Kidney (tissue), 22 donors: ENCODE measurements at places on chromosomes 16 and 17. TPM values are rescaled to one million over a fixed set of nuclear protein-coding genes. Genes with fewer than 3 reads are reported as not detected.
A peak's percentile ranks its signal among the peaks of the same experiment; 100 is the strongest.

Gene FOXN1
- total RNA-seq = not detected

Gene PPP1R27
- total RNA-seq = not detected

Gene KRT24
- 0.31 TPM for total RNA-seq

Gene TBC1D3I
- total RNA-seq = 0.41 TPM

Gene ATP1B2
- 7.6 TPM for total RNA-seq

Gene PSMD3
- 66.4 TPM for total RNA-seq

Gene CCDC144A
- 7.6 TPM for total RNA-seq

Gene GAS2L2
- not detected for total RNA-seq

Gene KRTAP1-1
- total RNA-seq = not detected

Gene LAT
- total RNA-seq = 12.5 TPM

Gene SIAH1
- 26.8 TPM for total RNA-seq

Gene ARL5C
- total RNA-seq = not detected

DNA sequence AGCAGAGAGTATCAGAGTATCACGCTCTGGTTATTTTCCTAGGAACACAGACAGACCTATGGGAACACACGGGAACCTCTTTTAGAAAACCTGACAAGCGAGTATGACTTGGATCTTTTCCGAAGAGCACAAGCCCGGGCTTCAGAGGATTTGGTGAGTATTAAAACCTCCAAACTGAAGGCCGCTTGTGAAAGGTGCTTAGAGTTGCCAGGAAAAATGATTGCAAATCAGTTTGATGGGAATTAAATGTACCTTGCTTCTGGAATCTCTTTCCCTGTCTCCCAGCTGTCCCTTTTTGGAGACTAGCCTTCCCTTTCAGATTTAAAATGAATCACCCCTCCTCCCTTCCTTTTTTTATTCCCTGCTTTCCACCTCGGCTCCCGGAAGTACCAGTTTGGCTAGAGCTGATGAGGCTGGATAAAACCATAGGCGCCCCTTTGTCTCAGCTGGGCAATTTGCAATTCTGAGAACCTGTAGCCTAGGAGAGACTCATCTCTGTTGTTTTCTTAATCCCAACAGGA, 27.3 kb downstream of the KAT7 start:
- no peaks in the 10 kb centered on the region for H3K27me3 ChIP-seq
- peaks cover 12% of the 10 kb centered on the region for H3K36me3 ChIP-seq
- no peak overlapping the region for H3K4me3 ChIP-seq

GRCh38 chr16:50671644-50672260, 9.4 kb downstream of the SNX20 start:
- H3K4me1 ChIP-seq = no peaks in the 10 kb centered on the region
- no peaks in the 10 kb centered on the region for H3K27me3 ChIP-seq
- no peak overlapping the region for H3K27ac ChIP-seq
- no peak overlapping the region for H3K4me3 ChIP-seq
- no peaks in the 10 kb centered on the region for H3K36me3 ChIP-seq

- peaks cover 21% of the 10 kb centered on the region for H3K36me3 ChIP-seq
- H3K27ac ChIP-seq = peak overlapping the region; percentile 59
- no peaks in the 10 kb centered on the region for H3K4me1 ChIP-seq
- H3K27me3 ChIP-seq = no peaks in the 10 kb centered on the region
- no peak for DNase-seq
- no peak overlapping the region for H3K4me3 ChIP-seq
Measured at GRCh38 chr16:16120044-16120381, 103.3 kb downstream of the ABCC6 start.

DNA sequence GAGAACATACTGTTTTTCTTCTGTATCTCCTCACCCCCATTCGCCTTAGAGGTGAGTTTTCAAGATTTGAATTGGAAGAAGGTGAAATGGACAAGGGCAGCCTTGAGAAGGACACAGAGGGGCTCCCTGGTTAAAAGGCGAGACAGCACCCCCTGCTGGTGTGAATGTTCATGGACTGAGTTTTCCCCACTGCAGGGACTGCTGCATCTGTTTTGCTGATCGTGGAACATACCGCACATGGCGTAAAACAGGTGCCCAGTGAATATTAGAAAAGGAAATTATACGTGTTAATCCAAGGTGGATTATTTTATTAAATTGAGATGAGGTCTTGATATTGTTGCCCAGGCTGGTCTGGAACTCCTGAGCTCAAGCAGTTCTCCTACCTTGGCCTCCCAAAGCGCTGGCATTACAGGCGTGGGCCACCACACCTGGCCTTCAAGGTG, 54.5 kb downstream of the NDE1 start:
- H3K4me3 ChIP-seq = no peak overlapping the region
- H3K27ac ChIP-seq = no peak overlapping the region
- peaks cover 2% of the 10 kb centered on the region for H3K36me3 ChIP-seq
- no peaks in the 10 kb centered on the region for H3K27me3 ChIP-seq
- DNase-seq = no peak
- no peaks in the 10 kb centered on the region for H3K4me1 ChIP-seq

DNA sequence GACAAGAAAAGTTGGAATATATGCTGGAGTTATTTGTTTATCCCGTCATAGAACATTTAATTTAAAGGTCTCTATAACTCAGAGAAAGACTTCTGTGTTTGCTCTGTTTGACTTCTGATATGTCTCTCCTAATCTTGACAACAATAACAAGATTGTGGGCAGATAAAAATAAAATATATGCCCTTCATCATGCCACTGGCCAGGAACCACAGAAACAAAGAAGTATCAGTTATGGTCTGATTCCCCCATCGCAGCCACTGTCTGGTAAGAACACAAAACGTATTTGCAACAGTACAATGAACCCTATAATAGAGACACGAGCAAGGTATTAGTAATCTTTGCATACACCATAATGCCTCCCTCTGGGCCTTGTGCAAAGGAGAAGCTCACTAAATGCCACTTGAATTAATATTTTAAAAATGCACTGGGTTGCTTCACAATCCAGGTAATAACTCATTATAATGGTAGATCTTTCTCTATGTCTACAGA, 1498.3 kb downstream of the CDH11 start:
- no peaks in the 10 kb centered on the region for H3K36me3 ChIP-seq
- no peaks in the 10 kb centered on the region for H3K27me3 ChIP-seq
- no peak overlapping the region for H3K4me3 ChIP-seq
- no peak for DNase-seq
- H3K4me1 ChIP-seq = no peaks in the 10 kb centered on the region

DNA sequence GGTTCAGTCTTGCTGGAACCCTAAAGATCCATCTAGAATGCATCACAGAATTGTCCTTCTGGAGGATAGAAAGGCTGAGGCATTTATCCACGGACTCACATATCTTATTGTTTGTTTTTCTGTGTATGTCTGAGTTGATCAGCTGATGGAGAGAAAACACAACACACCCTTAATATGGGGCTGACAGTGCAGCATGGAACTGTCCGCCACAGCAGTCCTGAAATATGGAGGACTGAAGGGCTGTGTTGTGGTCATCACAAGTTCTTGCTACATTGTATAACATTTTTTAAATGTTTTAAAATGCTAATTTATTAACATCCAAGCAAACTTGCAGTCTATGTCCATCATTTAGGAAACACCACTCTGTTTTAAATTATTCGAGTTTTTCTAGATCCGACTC, 448.9 kb upstream of the ERCC4 start:
- peak; percentile 74 for DNase-seq
- H3K27me3 ChIP-seq = no peaks in the 10 kb centered on the region
- H3K4me1 ChIP-seq = no peaks in the 10 kb centered on the region
- no peak overlapping the region for H3K4me3 ChIP-seq
- no peaks in the 10 kb centered on the region for H3K36me3 ChIP-seq

- DNase-seq = peak; percentile 67
- H3K27me3 ChIP-seq = no peaks in the 10 kb centered on the region
- H3K4me1 ChIP-seq = no peaks in the 10 kb centered on the region
- H3K4me3 ChIP-seq = no peak overlapping the region
Measured at GRCh38 chr17:73400915-73401545, 89.2 kb upstream of the CDC42EP4 start.

- H3K27me3 ChIP-seq = no peaks in the 10 kb centered on the region
- no peak for DNase-seq
- H3K27ac ChIP-seq = no peak overlapping the region
- H3K4me3 ChIP-seq = no peak overlapping the region
- H3K36me3 ChIP-seq = no peaks in the 10 kb centered on the region
- no peaks in the 10 kb centered on the region for H3K4me1 ChIP-seq
Measured at GRCh38 chr16:69093974-69094373, 11.5 kb upstream of the HAS3 start.

GRCh38 chr17:44279346-44279665, 11.4 kb upstream of the SLC4A1 start:
- DNase-seq = no peak
- H3K4me1 ChIP-seq = no peaks in the 10 kb centered on the region
- H3K27ac ChIP-seq = peak overlapping the region; percentile 57
- no peaks in the 10 kb centered on the region for H3K36me3 ChIP-seq
- no peaks in the 10 kb centered on the region for H3K27me3 ChIP-seq
- no peak overlapping the region for H3K4me3 ChIP-seq

- H3K27ac ChIP-seq = no peak overlapping the region
- H3K27me3 ChIP-seq = no peaks in the 10 kb centered on the region
- no peak overlapping the region for H3K4me3 ChIP-seq
- no peak for DNase-seq
- no peaks in the 10 kb centered on the region for H3K4me1 ChIP-seq
- no peaks in the 10 kb centered on the region for H3K36me3 ChIP-seq
Measured at GRCh38 chr16:48620445-48620844, 10.5 kb upstream of the N4BP1 start.

GRCh38 chr17:12726131-12726530, 60.4 kb downstream of the MYOCD start:
- H3K27ac ChIP-seq = no peak overlapping the region
- no peak overlapping the region for H3K4me3 ChIP-seq
- peaks cover 3% of the 10 kb centered on the region for H3K4me1 ChIP-seq
- H3K27me3 ChIP-seq = no peaks in the 10 kb centered on the region
- no peaks in the 10 kb centered on the region for H3K36me3 ChIP-seq

DNA sequence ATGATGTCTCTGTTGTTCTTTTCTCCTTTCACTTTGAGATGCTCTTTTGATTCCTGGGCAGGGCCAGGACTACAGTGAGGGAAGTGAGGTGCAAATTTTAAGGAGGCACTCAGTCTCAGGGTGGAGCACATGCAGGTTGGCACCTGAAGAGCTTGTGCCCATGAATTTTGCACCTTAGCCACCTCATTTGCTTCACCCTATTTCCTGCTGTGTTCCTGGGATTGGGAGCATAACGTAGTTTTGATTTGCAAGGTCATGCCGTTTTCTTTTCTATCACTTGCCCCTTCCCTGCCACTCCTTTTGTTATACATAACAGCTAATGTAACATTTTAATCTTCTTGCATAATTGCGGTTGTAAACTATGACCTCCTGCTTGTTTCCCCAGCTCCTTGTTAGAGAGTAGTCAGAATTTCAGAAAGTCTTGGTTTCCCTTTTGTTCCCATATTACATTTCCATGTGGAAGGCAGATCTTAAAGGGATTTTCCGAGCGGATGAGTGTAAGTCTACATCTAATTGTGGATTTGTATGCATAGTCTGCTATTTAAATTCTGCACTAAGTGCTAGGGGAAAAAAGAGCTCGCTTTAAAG, 9.8 kb downstream of the PMFBP1 start:
- no peak overlapping the region for H3K27ac ChIP-seq
- H3K36me3 ChIP-seq = no peaks in the 10 kb centered on the region
- no peak overlapping the region for H3K4me3 ChIP-seq
- H3K4me1 ChIP-seq = no peaks in the 10 kb centered on the region

GRCh38 chr17:1490643-1491442, 1.6 kb downstream of the MYO1C start:
- no peaks in the 10 kb centered on the region for H3K4me1 ChIP-seq
- H3K27me3 ChIP-seq = no peaks in the 10 kb centered on the region
- peak overlapping the region; percentile 57 for H3K4me3 ChIP-seq

GRCh38 chr16:47873434-47873833, 282.4 kb downstream of the ABCC12 start:
- DNase-seq = no peak
- H3K4me3 ChIP-seq = no peak overlapping the region
- no peak overlapping the region for H3K27ac ChIP-seq
- H3K4me1 ChIP-seq = no peaks in the 10 kb centered on the region
- H3K27me3 ChIP-seq = no peaks in the 10 kb centered on the region

DNA sequence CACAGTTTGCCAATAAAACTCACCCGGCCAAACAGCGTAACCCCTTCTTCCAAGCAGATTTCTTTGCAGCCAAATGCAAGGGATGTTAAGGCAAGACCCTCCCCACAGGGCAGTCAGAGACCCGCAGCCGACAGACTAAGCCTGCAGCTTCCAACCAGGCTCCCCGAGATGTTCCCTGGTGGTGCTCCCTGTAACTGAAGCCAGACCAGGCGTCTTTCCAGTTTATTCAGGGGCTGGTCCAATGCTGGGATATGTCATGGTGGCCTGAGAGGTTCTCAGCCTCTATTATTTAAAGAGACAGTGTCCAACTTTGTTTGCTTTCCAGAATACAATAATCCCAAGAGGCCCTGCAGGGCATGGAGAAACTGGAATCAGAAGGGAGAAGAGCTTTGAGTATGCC, at the start of gene PMP22:
TSS of gene PMP22 (minus strand) at position 196 of the 400 bp plus-strand sequence. CDS start 4,599 bp downstream, outside the sequence.
- H3K27ac ChIP-seq = no peak within 1 kb of the TSS
- no peak within 1 kb of the TSS for H3K4me3 ChIP-seq
- H3K27me3 ChIP-seq = peaks cover 5% of the 10 kb centered on the region
- H3K36me3 ChIP-seq = no peaks in the 10 kb centered on the region
- peaks cover 5% of the 10 kb centered on the region for H3K4me1 ChIP-seq
- no peak for DNase-seq

GRCh38 chr16:90035902-90036301, 16.6 kb upstream of the DBNDD1 start:
- H3K4me3 ChIP-seq = no peak overlapping the region
- H3K36me3 ChIP-seq = peaks cover 13% of the 10 kb centered on the region
- H3K4me1 ChIP-seq = no peaks in the 10 kb centered on the region
- no peak for DNase-seq

DNA sequence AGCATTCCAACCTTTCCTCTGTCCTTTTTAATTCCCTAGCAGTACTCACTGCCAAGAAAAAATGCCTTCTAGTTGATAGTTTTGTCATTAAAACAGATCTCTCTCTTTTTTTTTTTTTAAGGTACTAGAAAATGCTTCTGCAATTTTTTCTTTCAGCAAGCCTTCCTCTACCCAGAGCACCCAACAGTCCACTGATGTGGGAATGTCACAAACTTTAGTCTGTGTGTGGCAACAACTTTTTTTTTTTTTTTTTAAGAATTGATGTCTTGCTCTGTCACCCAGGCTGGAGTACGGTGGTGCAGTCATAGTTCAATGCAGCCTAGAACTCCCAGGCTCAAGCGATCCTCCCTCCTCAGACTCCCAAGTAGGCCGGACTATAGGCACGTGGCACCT, 34.7 kb downstream of the CDRT15 start:
- H3K27ac ChIP-seq = no peak overlapping the region
- no peaks in the 10 kb centered on the region for H3K4me1 ChIP-seq
- H3K27me3 ChIP-seq = no peaks in the 10 kb centered on the region
- H3K36me3 ChIP-seq = no peaks in the 10 kb centered on the region
- no peak for DNase-seq

DNA sequence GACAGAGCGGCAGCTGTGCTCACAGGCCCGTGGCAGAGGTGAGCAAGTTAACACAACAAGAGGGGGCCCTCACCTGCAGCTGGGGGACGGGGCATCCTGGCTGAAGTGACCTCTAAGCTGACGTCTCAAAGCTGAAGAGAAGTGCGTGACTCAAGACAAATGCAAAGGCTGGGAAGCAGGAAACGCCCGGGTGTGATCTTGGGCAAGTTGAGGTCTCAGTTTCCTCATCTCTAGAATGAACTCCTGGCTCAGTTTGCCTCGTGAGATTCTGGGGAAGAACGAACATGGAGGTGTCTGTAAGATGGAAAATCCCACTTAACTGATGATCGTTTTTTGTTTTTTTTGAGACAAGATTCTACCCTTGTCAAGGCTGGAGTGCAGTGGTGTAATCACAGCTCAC, 40.1 kb upstream of the C1QL1 start:
- H3K27ac ChIP-seq = no peak overlapping the region
- no peaks in the 10 kb centered on the region for H3K27me3 ChIP-seq
- no peak for DNase-seq
